AG09319 (cell line): ENCODE measurements at places on chromosomes 16 and 17.

DNA sequence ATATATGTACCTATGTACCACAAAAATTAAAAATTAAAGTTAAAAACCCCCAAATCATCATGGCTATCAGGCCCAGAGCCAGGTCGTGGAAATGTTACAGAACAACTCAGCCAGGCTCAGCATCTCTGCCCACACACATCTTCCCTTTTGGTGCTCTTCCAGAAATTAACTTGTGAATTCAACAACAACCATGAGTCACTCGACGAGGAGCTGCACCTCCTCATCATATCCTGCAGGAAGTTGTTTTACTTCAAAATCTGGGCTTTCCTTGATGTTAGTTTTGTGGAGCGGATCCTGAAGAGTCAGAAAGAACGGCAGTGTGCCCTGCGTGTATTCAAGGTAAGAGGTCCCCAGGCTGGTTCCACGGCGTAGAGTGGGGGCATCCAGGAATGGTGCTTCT lies 10.6 kb downstream of the FBXO39 start:
- no peak for DNase-seq

- no peak for DNase-seq
Measured at GRCh38 chr16:51390877-51391276, 239.8 kb upstream of the SALL1 start.

- DNase-seq: no peak
Measured at GRCh38 chr16:67115639-67116038, 5.9 kb downstream of the PHAF1 start.

- DNase-seq: no peak
Measured at GRCh38 chr16:1771188-1771863, at the start of gene NME3. Gene NME3 (minus strand): TSS chr16:1771543. CDS start chr16:1771534, 9 bp downstream.

DNA sequence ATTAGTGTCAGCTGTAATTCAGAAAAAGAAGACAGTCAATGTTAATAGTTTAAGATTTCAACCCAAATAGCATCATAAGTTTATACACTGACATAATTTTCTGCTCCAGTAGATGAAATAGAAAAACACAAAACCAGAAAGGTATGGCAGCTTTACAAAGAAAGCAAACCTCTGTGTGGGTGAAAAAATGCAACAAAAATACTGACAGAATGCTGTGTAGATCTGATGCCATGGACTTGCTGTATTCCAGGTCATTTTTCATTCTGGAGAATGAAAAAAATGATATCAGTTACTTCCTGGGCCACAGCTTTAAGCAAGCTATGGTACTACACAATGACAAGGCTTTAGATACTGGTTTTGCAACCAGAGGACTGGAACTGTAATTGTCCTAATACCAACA lies 116.0 kb downstream of the MAP2K4 start:
- DNase-seq: no peak

DNA sequence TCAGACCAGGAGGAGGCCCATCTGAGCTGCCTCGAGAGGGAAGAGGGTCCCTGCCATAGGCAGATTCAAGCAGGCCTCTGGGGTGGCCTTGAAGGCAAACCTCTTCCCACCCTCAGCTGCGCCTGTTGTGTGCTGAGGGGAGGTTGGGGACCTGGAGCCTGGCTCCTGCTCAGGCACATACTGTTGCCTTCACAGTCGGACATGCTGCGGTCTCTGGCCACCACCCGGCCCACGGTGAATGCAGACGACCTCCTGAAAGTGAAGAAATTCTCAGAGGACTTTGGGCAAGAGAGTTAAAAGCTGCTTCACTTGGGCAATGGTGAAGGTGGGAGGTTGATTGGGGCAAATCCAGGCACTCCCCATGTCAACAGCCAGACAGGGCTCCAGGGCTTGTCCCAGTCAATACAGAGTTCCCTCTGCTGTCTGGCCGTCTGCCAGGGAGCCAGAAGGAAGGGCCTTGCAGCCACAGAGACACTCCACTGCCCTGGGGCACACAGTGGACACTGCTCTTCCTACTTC lies 6.3 kb downstream of the PDF start:
- no peak for DNase-seq

DNA sequence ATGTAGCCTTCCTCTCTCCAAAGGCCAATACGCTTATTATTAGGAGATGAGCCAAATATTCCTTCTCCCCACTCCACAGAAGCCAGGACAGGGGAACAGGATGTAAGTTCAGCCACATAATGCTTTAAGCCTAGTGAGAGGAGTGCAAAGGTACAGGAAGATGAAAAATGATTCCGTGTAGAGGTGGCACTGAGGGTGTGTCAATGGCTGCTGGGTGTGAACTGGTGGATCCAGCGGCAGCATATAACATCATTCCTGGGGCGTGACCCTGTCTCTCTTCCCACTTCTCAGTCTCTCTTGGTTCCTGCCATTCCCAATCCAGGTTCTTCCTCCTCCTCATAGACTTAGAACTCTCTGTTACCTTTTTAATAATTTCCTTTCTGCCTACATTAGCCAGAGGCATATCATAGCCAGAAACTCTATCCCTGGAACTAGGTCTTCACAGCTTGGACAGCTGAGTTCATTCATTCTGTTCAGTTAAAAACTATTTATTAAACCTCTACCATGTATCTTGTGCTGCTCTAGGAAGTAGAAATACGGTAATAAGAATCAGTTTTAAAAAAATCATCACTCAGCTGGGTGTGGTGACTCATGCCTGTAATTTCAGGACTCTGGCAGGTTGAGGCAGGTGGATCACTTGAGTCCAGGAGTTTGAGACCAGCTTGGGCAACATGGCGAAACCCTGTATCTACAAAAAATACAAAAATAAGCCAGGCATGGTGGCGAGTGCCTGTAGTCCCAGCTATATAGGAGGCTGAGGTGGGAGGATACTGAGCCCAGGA lies 58.0 kb upstream of the FAM20A start:
- DNase-seq: no peak

DNA sequence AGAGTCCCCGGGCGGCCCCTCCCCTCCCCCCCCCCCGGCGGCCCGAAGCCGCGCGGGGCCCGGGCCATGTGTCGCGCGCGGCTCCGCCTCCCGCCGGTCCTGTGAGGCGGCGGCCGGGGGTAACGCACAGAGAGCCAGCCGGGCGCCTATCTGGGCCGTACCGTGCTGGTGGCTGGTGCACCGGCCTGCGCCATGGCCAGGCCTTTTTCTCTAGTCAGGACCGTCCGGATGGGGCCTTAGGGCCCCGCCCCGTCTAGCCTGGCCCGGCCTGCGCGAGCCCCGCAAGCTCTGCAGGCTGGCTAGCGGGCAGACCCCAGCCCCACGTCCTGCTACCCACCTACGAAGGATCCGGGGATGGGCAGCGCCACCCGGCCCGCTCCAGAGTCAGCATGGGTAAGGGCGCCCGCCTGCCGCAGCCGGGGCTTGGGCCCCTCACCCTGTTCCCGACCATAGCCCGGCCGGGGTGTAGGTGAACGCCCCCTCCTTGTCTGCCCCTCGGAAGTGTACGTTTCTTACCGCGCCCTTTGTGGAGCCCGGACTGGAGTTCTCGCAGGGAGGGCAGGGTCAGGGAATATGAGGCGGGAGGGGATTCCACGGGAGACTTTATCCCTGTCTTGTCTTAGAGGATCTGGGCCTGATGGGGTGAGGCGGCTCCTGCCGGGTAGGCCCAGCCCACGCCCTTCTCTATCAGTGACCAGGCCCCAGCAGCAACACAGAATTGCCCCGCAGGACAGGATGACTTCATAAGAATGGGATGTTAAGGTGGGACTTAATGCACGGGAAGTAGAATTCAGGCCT lies at the start of gene CENPT:
Gene CENPT (minus strand): TSS at position 630 of the 798 bp plus-strand sequence. CDS start 13,834 bp downstream, outside the sequence.
- DNase-seq: no peak

DNA sequence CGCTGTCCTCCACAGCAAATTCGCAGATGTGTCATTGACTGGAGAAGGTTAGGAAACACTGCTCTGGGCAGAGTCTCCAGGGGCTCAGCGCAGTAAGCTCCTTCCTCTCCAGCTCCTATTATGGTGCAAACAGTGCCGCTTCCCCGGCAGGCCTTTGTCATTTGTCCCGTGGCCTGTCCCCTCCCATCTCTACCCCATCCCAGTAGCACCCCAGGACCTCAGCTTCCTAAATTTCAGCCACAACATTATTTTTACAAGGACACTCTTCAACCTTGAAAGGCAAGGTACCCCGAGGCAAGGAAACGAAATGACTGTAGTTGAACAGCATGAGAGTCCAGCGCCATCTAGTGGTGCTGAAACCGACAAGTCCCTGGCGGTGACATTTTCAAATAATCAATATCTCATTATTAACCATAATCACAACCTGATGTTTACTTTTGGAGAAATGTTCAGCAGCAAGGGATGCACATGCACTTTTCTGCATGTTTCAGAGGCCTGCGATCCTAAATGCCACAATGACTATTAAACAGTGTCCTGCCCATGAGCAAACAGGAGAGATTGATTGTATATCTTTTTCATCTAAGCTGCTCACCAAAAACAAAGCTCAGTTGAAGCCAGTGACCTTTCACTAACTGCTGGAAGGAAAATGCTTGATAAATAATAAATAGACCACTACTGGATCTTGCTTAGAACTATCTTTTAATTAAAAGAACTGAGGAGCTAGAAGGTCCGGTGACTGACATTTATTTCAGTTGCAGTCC lies 16.5 kb downstream of the MRPS23 start:
- no peak for DNase-seq

DNA sequence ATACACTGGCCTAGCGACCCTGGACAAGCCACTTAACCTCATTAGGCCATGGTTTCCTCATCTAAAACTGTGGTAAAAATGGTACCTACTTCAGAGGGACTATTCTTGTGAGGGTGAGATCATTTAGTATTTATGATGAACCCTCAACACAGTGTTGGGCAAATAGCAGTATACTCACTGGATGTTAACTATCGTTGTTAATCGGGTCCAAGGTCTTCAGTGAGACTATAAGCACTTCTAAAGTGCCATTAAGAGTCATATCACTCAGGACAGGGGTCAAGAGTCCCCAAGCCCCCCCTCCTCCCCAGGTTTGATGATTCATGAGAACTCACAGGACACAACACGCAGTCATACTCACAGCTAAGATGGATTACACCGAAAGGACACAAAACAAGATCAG lies 11.0 kb downstream of the TK2 start:
- DNase-seq: no peak

GRCh38 chr17:64964796-64965195 lies 45.5 kb upstream of the LRRC37A3 start:
- DNase-seq: no peak

DNA sequence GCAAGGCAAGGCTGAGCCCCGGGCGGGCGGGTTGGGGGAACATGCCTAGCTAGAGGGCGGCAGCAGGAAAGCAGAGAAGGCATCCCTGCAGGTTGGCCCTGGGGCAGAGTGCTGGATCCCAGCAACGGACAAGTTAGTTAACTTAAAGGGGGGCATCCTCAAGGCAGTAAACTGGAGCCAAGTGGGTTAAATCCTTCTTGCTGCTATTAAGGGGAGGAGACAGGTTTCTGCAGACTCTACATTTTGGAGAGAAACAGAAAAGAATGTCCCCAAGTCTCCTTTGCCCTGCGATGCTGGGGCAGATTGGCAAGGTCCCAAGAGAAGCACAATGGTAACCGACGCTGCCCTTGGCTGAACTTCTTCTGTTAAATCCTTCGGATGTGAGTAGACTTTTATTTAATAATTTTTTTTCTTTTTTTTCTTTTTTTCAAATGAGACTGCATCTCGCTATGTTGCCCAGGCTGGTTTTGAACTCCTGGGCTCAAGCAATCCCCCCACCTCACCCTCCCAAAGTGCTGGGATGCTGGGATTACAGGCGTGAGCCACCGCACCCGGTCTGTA lies 14.0 kb downstream of the ATP5PD start:
- no peak for DNase-seq

- DNase-seq: no peak
Measured at GRCh38 chr16:66190411-66190810, 176.1 kb upstream of the CDH5 start.

- DNase-seq: no peak
Measured at GRCh38 chr17:78407387-78408000, 29.0 kb downstream of the PGS1 start.

GRCh38 chr16:19884611-19885450 lies at the start of gene GPRC5B:
Gene GPRC5B (minus strand): TSS chr16:19884848. CDS start chr16:19872845, 12,003 bp downstream.
- DNase-seq: no peak

DNA sequence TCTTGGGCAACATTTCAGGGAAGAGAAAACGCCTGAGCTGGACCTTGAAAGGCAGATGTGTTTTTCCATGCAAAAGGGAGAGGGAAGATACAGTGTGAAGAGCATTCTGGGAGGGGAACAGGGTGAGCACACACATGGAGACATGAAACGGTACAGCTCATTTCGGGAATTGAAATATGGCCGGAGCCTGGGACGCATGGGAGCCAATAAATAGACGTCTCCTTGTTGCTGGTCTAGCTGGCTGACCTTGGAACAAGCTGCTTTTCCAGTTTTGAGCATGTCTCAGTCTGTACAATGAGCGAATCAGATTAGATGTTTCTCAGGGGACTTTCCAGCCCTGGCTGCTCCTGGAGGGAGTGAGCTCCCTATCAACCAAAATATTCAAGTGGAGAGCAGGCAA lies 63.6 kb downstream of the ASIC2 start:
- no peak for DNase-seq

DNA sequence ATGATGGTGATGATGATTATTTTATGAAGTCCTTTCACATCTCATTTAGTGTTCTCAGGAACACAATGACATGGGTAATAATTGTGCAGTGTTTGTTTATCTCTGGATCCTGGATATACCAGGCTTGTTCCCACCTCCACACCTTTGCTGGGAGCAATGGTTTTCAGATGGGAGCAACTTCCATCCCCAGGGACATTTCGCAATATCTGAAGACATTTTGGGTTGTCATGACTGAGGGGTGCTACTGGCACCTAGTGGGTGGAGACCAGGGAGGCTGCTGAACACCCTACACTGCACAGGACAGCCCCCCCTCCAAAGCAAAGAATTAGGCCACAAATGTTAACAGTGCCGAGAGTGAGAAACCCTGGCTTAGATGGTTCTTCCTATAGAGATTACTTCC lies 13.5 kb upstream of the SALL1 start:
- DNase-seq: no peak

DNA sequence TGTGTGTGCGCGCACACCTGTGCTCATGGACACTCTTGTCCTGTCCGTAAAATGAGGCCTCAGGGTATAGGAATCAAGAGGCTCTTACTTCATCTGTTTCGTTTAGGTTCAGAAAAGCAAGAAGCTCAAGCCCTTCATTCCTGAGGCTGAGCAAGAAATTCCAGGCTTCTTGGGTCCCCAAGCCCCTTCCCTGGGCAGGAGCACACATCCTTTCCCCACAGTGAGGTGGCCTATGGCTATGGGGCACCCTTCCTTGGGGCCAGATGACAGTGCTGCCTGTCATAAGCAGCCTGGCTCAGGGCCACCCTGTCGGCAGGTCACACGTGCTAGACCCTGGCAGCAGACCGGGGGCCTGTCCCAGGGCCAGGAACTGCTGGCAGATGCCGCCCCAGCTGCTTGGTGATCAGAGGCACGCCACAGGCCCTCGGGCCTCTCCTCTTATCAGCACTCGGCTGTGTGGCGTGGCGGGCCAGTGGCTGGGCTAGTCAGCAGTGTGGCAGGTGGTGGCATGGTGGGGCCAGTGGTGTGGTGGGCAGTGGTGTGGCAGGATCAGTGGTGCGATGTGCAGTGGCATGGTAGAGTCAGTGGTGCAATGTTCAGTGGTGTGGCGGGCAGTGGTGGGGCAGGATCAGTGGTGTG lies 50.2 kb downstream of the NKD1 start:
- DNase-seq: no peak
